ENCODE measurements at places on chromosomes 7 and 10.

- DNase-seq, result peak; percentile 99
These were observed at the start of gene SLC25A28 for GRCh38 chr10:99619851-99620710. Gene SLC25A28, minus strand, starts transcription at chr10:99620439. Its CDS starts 104 bp downstream, at chr10:99620335.

DNA sequence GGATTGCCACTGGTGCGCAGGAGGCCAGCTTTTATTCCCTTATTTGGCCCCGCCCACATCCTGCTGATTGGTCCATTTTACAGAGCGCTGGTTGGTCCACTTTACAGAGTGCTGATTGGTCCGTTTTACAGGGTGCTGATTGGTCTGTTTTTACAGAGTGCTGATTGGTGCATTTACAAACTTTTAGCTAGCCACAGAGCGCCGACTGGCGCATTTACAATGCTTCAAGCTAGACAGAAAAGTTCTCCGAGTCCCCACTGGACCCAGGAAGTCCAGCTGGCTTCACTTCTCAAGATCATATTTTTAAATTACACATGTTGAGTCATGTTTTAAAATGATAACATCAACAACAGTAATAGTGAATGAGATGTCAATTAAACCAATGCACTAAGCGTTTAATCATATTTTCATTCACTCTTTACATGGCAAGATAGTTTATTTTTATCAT, 128.3 kb downstream of the CUBN start:
- DNase-seq, result peak; percentile 64

DNA sequence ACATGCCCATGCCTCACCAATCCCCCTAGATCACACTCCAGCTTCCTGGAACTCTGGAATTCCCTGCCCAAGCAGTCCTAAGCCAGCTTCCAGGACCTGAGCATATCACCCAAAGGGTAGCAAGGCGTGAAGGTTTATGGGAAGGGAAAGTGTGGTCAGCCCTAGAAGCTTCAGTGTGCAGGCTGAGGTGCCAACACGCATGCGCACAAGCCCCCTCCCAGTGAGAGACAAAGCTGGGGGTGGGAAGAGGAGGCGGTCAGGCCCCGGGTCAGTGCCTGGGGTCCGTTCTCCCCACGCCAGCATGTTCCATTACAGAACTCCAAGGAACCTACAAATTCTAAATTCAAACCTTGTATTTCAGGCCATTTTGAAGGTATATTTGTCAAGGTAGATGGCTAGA, 103.6 kb upstream of the C7orf33 start:
- no peak for DNase-seq

DNA sequence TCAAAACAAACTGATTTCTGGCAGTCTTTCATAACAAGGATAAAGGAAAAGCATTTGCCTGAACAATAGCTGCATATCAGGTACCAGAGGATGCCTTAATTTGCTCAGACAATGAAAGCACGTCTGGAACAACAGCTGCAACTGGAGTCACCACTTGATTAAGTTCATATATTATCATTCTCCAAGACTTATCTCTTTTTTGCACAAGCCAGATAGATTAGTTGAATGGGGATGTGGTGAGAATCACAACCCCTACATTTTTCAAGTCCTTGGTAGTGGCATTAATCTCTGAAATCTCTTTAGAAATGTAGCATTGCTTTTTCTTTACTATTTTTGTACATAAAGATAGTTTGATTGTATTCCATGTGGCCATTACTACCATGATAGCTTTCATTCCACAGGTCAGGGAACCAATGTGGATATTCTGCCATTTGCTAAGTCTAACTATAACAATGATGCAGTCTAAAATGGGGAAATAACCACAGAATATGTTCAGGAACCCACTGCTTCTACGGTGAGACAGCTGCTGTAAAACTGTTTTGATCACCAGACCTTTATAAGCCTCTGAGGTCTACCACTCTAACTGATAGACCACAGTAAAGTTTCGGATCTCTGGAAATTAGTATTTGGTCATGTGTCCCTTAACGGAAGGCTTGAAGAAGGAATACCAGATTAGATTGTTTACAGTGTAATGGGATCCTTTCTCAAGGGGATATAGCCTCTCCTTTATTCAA, 1176.2 kb downstream of the DNAJB9 start:
- DNase-seq, result no peak

DNA sequence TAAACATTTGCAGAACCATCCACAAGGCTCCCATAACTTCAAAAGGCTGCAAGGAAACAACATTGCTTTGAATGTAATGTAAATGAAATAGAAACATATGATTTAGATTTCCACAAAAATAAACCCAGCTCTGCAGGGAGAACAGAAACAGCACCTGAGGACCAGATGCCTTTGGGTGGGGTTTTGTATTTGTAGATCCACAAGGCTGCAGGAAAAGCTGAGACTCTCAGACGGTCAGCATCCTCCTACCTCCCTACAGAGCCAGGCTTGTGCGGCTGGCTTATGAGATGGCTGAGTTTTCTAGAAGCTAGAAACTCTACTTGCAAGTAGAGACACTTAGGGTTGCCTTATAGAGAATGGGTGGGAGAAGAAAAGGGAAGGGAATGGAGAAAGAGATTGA, 49.8 kb downstream of the FAM107B start:
- DNase-seq, result no peak

DNA sequence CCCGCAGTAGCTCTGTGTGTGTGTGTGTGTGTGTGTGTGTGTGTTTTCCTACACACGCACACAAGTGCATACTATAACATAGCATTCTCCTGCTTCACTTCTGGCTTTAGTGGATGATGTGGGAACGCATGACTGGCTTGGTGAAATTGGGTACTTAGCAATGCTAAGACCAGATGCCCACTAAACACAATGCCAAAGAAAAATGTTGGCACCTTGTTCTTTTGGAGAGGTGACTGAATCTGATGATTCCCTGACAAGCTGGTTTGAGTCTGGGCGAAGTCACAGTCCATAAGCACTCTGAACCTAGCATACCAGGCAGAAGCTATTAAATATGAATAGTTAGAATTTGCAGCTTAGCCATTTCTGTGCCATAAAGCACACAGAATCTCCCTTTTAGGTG, 68.0 kb upstream of the CDCA7L start:
- DNase-seq, result no peak

GRCh38 chr7:66306243-66306642, 101.1 kb downstream of the TPST1 start:
- DNase-seq, result no peak

DNA sequence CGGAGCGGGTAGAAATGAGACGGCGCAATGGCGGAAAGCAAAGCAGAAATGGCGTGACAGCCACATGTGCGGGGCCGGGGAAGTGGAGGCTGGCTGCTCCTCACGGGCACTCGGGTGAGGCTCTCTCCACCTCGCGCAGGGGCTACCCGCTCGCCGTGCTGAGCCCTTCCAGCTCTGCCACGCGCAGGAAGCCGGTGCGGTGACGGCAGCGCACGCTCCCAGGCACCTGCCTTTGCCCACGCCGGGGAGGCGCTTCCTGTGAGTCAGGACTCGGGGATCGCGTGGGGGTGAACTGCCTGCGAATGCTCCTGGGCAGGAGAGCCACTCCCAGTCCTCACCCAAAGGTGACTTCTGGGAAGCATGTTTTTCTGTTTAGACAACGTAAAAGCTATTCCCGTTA, 431.2 kb downstream of the GLRX3 start:
- no peak for DNase-seq

GRCh38 chr7:155670521-155670920, 26.1 kb downstream of the RBM33 start:
- DNase-seq, result peak; percentile 8

DNA sequence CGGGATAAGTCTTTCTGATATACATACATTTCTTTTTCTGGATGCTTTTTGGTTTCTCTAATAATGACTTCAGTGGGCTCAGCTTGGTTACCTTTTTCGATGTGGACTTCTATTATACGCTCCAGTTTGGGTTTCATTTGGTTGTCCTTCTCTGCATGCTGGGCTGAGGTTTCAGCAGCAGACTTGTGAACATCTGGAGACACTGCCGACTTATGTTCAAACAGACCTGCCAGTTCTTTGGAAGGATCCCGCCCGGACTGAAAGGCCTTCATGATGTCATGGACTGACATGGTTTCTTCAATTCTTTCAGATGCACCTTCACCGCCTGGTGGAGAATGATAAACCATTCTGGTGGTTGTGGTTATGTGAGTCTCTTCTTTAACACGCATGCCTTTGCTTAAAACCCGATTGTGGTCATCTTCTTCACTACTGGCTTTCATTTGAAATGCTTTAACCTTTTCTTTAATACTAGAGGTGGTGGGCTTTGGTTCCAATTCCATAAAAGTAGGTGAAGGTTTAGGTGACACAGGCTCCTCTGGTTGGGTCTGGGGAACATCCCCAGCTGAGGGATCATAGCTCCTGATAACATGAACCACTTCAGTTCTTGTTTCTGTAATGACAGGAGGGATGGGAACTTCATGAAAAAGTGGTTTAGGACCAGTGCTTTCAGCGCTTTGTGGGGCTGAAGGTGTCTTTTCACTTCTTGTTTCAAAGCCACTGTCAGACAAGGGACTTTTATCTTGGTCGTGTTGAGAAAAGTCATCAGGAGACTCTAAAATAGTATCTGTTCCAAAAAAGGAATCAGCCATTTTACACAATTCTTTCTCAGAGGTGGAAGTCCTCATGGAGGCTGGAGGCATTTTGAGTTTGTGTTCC, 167.7 kb upstream of the CCDC6 start:
- DNase-seq, result no peak

DNA sequence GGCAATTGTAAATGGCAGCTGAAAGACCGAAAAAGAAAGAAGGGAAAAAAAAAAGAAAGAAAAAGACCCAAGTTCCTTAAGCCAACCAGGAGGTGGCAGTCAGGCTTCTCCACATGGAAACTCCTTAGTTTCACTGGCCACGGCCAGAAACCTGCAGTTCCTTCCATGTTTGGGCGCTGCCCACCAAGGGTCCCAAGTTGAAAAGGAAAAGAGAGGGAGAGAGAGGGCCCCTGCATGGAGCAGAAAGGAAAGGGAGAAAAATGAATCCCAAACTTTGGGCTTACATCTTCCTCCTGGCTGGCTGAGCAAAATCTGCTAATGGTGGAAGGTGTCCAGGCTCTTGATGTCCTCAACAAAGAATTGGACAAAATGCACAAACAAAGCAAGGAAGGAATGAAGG, 31.8 kb upstream of the ABCA13 start:
- no peak for DNase-seq

GRCh38 chr7:3378390-3379150, 77.5 kb downstream of the SDK1 start:
- DNase-seq, result no peak

- no peak for DNase-seq
These were observed 238.0 kb downstream of the TCERG1L start for GRCh38 chr10:131073469-131074035.

DNA sequence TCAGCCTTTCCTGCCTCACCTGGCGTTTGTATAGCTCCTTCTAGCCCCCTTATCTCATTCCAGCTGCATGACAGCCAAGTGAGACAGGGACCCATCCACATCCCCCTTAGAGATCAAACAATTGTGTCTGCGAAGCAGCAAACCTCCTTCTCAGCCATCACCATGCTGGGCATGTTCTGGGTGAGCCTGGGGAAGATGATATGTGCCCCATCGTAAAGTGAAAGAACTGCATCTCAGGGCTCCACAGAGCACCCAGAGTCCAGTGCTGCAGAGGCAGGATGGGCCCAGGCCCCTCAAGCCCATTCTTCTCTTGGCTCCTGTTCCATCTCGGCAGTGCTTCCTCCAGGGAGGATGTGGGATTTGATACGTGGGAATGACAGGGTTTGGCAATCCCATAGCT, 43.2 kb downstream of the FIGNL1 start:
- no peak for DNase-seq

DNA sequence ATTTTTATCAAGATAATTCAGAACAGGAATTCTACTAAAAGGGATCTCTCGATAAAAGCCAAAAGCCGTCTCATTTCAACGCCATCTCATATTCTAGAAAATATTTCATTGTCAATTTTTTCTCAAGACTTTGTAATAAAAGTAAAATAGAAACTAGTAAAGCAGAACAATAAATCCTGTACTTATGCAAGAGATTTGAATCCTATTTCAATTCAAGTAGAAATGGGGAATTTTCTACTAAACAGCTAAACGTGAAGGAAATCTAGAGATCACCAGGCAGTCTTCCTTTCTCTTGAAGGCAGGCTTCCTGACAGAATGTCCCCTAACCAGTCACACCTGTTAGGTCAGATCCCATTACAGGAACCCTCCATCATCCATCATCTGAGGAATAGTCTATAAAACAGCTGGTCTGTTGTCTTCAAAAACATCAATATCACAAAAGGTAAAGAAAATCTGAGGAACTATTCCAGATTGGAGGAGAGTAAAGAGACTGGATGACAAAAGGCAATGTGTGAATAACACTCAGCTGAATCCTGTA, 23.7 kb downstream of the USP6NL start:
- DNase-seq, result no peak

DNA sequence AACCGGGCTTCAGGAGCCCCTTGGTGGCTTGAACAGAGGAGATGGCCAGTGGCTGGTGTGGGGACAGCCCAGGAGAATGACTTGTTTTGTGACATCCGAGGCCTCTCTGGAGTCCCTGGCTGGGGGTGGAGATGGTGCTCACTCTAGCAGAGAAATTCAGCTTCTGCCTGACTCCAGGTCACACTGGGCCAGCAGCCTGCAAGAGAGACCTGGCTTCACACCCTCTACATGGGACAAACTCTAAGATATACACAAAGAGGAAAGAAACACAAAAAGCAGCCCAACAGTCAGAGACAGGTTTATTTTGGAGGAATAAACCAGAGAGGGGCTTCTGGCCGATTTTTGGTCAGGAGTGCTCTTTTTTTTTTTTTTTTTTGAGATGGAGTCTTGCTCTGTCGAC, 132.8 kb downstream of the ELFN1 start:
- DNase-seq, result no peak

DNA sequence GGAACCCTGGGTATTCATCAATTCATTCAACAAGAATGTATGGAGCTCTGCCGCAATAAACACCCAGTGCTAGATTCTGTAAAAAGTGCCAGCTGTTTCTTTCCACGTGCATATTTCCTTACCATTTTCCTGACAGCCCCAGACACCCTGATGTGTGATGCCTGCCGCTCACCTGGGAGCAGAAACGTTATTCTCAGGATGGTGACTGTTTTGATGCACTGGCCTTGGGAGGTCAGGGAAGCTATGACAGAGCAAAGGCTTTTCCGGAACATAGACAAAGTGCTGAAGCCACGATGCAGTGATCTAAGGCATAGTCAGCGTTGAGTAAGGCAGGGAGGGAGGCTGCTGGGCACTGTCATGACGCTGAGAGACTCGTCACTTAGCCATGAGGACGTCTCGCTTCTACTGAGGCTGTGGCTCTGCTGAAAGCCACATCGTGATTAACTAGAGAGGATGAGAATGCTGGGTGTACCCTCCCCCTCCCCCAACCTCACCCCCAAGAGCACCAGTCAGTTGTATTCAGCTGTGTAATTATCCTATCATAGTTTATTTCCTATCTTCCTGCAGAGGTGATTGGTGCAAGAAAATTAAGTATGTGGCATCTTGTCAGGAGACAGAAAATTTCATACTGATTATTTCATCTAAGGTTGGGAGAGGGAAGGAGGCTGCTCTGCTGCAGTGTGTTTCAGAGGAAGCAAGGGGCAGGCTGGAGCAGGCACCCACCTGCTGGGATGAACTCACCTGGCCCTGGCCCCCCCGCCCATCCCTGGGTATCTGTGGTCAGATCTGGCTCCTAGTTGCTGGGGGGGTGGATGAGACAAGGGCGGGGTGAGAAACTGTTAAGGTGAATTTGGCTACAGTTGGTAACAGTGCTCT, 48.8 kb upstream of the SMNDC1 start:
- peak; percentile 70 for DNase-seq

- no peak for DNase-seq
These were observed 869 bp upstream of the LOXL4 start for GRCh38 chr10:98268694-98269431.

Measured in muscle of back (tissue), 13 donors.